ENCODE measurements at places on chromosomes 13 and 19.

DNA sequence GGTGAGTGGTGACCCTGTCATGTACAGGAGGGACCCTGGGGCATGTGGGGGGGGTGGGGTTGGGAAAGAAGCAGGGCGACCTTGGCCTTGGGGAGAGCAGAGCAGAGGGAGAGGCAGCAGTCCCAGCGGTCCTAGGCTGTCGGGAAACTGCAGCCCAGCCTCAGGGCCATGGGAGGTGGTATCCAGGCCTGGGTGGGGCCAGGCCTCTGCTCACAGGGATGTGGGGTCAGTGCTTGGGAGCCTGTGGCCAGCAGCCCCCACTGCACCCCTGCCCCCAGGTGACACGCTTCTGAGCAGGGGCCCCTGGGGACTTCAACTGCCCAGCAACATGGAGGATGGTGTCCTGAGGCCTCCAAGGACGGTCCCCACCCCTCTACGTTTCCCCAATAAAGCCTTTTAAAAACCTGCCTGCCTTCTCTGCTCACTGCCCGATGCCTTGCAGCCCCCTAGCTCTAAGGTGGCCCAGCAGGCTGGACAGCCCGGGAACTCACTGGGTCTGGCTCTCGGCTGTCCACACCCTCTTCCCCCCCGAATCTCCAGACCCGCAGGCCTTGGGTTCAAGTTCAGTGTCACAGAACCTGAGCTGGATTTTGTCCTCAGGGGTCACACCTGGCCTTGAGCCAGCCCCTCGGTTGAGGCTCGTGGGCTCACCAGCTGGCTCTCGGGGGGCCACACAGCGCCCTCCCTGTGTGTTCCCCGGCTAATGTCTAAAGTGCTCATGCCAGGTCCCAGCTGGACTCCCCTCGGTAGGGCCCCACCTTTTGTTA lies 6.9 kb downstream of the PNKP start:
- no peak for DNase-seq

GRCh38 chr13:20043207-20043925 lies 84.8 kb downstream of the ZMYM2 start:
- DNase-seq, result no peak

DNA sequence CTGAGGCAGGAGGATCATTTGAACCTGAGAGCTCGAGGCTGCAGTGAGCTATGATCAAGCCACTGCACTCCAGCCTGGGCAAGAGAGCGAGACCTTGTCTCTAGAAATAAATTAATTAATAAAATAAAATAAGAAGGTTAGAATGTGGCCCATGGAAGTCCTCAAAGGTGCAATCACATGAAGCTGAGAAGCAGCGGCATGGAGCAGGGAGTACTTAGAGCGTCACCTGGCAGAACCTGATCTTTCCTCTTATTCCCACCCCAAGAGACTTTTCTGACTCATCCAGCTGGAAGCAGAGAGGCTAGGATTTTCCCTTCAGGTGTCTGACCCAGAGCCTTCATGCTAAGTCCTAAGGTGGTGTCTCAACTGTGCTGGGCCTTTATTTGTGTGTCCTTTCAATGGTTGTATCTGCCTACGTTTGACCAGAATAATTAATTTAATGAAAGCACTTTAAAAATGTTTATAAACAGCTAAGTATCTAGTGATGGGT lies 8.9 kb upstream of the MRPS31 start:
- no peak for DNase-seq

- no peak for DNase-seq
Measured at GRCh38 chr13:49271264-49271663, 23.5 kb downstream of the CDADC1 start.

GRCh38 chr13:106490569-106491321 lies 44.7 kb downstream of the EFNB2 start:
- no peak for DNase-seq

GRCh38 chr13:34347784-34348573 lies 530.0 kb downstream of the RFC3 start:
- DNase-seq, result no peak

DNA sequence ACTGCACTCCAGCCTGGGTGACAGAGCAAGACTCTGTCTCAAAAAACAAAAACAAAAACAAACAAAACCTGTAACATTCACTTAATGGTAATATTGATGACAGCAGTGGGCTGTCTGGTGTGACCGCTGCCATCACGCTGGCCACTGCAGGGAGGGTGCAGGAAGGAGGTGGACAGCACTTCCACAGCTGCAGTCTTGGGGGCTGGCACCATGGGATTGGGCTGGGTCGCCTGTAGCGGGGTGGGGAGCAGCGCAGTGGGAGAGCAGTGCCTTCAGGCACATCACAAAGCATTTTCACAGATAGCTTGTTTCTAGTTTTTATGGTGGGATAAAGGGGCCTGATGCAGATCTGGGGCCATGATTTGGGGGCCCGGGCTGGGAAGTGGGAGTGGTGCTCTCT lies 5.3 kb downstream of the IGFL4 start:
- DNase-seq, result no peak

- peak; percentile 16 for DNase-seq
Measured at GRCh38 chr13:72839831-72840426, 58.0 kb downstream of the PIBF1 start.

DNA sequence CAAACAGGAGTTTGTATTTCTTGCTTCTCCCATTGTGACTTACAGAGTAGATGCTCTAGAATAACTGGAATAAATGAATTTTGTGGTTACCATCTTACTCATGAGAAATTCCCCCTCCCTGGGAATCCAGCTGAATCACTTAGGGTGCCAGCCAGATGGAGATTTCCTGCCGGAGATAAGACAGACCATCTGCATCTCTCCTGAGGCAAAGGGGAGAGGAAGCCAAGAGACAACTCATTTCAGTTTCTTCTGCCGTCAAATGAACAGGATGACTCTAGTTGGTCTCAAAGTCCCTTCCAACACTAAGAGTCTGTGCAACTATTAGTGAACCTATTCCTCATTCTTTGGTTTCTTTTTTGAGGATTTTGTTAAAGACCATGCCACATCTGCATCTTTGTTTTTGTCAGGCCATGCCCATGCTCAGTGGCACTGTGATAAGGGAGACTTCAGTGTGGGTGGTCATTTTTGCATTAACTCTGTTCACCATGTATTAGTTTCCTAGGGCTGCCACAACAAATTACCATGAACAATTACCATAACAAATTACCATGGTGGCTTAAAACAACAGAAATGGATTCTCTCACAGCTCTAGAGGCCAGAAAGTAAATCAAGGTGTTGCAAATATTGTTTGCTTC lies 112.8 kb downstream of the NDFIP2 start:
- DNase-seq, result peak; percentile 82

DNA sequence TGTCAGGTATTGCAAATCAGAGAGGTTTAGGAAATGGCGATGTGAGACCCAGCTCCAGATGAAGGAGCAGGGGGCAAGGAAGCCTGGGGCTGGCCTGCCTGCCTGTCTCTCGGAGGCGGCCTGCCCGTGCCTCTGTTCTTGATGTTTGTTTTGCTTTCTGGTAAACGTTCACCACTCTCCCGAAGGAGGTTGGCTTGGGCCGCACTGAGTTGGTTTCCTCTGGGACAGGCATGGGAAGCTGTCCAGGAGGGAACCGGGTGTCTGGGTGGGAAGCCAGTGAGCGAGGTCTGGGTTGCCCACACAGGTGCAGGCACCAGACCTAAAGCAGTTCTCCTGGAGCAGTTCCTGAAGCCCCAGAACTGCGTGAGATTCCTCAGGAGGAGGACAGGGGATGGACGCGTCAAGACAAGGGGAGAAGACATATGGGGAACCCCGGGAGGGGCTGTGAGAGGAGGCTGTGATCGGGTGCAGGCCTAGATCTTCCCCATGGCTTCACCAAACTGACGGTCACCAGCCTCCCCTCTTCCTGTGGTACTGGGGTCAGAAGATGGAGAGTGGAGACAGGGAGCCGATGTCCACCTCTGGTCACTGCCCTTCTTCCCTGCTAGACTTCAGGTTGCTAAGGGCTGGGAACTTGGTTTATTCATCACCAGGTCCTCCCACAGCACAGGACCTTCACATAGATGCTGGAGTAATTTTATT lies 15.2 kb downstream of the COL4A2 start:
- no peak for DNase-seq

DNA sequence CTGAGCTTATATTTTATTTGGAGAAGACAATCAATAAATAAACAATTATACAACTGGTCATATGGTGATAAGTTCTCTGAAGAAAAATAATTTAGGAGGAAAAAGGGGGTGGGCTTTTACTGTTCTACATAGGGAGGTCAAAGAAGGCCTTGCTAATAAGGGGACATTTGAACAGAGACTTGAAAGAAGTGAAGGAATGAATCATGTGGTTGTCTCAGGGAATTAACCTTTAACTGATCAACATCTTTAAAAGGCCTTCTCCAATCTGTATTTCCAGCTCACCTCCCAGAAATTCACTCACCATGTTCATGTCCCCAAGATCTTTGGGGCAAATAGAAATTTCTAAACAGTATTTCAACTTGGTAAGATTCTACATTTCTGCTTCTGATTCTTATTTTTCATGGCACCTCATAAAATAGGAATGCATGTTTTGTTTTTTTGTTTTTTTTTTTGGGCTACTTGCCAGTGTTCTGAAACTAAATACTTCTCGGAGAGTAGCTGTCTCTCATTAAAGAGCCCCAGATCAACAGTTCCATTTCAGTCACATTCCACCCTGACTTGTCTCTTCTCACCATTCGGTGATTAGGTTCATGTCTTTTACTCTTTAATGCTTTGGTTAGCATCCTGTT lies 19.2 kb upstream of the LPAR6 start:
- DNase-seq, result peak; percentile 39

DNA sequence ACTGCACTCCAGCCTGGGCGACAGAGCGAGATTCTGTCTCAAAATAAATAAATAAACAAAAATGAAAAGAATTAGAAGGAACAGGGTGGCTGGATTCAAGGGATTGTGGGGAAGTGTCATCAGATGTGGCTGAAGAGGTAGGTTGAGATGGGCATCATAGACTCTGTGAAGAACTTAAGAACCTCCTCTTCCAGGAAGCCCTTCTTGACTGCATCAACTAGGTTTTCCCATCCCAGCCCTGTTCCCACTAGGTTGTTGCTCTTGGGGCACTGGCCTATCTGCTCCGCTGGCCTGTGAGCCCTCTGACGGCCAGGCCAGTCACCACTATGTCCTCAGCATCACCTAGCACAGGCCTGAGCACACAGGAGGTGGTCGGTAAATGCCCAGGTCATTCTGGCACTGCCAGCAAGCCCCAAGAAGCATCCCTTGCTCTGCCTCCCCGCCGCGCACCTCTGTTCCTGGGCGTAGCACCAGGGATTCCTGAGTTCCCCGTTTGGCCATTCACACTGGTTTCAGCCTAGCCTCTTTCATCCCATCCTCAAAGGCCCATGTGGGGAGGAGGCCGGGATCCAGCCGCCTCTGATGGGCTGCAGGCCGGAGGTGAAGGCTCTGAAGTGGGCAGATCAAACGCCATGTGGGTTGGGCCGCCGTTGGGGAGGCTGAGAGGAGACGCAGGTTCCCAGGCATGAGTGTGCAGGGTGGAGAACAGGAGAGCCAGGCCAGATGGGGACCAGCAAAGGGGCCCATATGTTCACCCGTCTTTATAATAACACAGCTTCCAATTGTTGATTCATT lies 27.6 kb upstream of the SLC1A5 start:
- DNase-seq, result no peak

- DNase-seq, result peak; percentile 92
Measured at GRCh38 chr13:35988648-35989081, 142.5 kb downstream of the DCLK1 start.

GRCh38 chr19:4795400-4795799 lies 3.9 kb downstream of the FEM1A start:
- peak; percentile 31 for DNase-seq

DNA sequence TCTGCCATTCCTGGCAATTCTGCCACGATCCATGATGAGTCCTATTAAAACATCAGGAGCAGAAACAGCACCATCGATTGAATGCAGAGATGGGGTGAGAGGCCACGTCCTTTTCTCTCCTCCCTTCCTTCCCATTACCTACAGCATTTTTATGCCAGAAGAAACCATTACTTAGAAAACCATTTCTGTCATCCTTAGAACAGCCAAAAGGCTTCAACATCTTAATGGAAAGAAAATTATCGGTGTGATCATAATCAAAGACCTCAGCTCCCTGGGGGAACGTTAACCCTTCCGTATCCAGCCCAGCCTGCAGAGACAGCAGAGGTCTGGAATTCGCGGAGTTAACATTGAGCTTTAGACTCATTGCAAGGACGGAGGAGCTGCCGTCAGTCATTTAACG lies 56.0 kb upstream of the SIAH3 start:
- no peak for DNase-seq

DNA sequence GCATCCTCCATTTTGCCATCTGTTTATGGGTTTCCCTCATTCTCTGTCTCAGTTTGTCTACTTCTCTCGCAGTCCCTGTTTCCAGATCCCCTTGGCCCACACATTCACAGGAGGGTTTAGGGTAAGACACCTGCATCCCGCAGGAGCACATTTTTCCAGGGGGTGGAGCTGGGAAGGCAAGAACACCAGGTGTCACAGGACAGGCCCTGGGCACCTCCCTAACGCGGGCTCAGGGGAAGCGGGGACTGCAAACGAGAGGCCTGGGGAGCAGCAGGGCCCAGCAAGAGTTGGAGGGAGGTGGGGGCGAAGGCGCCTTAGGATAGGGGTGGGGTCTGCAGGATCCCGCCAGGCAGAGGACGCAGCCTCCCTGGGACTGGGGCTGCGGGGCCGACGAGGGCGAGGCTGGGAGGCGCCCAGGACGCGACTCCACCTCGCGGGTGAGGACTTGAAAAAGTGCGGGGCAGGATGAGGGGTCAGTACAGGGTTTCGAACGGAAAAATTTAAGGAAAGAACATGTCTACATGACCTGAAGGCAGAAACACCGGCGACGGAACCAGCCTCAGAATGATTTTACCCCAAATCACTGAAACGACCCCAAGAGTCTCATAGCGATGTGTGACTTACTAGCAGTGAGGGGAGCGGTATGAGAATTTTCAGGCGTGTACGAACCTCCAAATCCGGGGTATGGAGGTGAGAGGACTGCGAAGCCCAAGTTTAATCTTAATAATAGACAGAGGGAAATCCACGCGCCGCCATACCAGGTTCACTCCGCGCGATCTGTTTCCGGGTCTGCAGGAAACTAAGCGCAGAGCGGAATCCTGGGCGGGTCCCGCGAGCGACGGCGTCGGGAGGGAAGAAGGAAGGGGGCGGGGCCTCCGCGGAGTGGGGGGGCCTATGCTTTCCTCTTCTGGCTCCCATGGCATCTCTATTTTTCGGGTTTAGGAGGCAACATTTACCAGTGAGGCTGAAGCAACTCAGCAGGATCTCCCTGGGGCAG lies 7.1 kb upstream of the ERVV-2 start:
- peak; percentile 32 for DNase-seq

- no peak for DNase-seq
Measured at GRCh38 chr19:53906211-53907192, 2.6 kb upstream of the CACNG7 start.

DNA sequence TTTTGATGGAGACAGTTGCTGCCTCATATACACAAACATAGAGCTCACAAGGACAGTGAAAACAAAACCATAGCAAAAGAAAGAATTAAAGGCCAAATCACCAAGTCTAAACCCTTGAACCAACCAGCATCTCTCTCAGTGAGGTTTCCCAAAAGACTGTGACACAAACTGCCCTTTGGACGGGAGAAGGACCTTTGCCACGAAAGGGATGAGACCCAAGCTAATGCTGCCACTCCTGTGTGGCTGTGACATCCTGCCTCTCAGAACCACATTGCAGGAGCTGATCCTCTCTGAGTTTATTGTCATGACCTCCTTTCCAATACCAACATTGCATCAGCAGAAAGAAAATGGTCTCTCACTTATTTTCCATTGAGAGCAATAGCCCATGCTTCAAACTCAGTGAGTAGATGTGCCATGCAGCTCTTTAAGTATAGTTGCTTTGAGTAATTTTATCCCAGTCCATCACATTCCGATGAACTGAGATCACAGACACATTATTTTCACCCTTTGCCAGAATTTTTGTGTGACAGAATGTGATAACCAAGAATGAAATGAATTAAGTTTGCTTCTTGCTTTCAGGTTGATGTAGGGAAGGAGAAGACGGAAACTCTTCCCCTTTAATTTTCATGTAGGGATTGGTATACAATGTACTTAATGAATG lies 133.5 kb upstream of the IRS2 start:
- peak; percentile 47 for DNase-seq
